Stimulated activated CD8-positive, alpha-beta memory T cell treated with anti-CD3 and anti-CD28 coated beads, Interleukin-7, amount 100 ng/mL, for 1 hour (primary cell): ENCODE measurements at places on chromosomes 11 and 22.

DNA sequence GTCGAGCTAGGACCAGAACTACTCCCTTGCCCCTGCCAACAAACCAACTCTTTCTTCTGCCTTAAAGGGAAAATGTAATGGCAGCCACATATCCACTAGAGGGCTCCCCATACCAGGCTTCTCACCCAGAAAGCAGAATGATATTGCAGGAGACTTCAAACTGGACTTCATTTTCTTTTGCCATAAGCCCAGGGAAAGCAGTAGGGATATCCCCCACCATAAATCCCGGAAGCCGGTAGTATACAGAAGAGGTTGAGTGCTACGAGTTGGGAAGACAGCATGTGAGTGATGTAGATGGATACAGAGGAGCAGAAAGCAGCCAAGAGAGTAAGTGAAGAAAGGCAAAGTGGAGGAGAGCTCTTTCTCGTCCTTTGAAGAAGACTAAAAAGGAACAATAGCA is 12.1 kb downstream of the PLAAT5 start:
- DNase-seq, result peak; percentile 25

- no peak for DNase-seq
Measured at GRCh38 chr11:65353900-65354264, 669 bp upstream of the TIGD3 start.

- no peak for DNase-seq
Measured at GRCh38 chr11:88420165-88420791, 82.7 kb upstream of the CTSC start.

DNA sequence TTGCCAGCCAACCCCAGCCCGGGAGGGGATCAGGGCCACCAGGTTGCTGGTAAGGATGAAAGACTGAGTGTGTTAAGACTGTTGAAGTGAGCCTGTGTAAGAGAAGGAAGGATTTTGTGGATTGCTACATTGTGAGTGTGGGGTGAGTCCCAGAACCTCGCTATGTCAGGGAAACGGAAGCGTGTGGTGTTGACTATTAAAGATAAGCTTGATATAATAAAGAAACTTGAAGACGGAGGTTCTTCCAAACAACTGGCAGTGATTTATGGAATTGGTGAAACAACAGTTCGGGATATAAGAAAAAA is 627 bp downstream of the JRKL start:
- DNase-seq, result no peak

DNA sequence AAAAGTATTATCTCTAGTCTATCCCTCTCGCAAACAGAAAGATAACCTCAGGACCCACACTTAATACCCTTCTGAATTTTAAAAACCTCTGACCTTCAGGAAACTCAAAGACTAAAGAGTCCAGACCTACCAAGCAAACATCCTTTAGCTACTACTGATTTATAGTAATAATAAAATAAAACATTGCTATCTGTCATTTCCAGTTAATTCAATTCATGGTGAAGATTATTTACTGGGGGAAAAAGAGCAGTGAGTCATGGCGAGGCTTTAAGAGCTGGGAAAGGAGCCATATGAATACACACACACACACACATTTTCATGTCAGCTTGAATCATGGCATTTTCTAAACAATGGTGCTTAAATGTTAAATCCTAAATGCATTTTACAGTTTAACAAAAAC is 87.1 kb downstream of the FAM76B start:
- DNase-seq, result no peak

- DNase-seq, result no peak
Measured at GRCh38 chr11:120172054-120172911, 34.4 kb upstream of the TRIM29 start.

GRCh38 chr22:42979606-42980005 is 35.3 kb downstream of the PACSIN2 start:
- no peak for DNase-seq
